Endothelial cell (in vitro differentiated cells): ENCODE measurements at places on chromosomes 6 and 20.

DNA sequence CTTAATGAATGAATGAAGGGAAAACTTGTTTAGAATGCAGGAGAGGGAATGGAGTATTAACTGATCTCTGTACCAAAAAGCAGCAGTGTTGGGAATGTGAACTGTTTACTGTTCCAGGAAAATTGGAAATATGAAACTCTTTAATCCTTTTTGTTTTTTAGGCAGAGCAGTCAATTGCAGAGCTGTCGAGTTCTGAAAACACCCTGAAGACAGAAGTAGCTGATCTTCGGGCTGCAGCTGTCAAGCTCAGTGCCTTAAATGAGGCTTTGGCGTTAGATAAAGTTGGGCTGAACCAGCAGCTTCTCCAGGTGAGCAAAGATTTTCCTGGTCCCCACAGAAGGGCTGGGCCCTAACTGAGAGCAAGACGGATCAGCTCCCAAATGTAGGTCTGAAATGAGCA, 20.9 kb downstream of the CEP250 start:
- no peak for DNase-seq

DNA sequence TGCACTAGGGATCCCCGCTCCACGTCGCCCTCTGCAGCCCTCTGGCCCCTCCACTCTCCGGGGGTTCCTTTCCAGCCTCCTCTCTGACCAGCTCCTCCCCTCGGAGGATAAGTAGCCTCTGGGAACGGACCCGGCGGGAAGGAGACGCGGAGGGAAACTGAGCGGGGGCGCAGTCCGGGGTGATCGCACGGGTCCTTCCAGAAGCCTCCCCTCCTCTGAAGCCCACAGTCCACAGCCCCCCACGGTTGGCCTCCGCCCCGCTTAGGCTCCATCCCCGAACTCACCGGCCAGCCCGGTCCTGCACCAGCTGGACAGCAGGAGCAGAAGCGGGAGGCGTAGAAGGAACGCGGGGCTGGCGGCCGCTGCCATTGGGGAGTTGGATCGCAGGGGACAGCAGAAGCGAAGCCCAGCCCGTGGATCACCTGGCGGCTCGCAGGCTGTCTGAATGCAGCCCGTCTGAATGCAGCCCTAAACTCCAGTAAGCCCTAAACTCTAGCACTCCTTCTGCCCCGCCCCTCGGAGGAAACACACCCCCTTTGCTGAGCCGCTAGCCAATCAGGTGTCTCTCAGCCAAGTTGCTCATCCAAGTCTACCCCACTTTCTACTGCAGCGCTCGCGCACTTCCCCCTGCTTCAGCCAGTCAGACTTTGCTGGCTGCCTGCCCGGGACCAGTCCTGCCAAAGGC, at the start of gene RAET1G:
Gene RAET1G (minus strand): TSS at position 480 of the 685 bp plus-strand sequence. CDS start 111 bp downstream, at position 369.
- peak; percentile 73 for DNase-seq

DNA sequence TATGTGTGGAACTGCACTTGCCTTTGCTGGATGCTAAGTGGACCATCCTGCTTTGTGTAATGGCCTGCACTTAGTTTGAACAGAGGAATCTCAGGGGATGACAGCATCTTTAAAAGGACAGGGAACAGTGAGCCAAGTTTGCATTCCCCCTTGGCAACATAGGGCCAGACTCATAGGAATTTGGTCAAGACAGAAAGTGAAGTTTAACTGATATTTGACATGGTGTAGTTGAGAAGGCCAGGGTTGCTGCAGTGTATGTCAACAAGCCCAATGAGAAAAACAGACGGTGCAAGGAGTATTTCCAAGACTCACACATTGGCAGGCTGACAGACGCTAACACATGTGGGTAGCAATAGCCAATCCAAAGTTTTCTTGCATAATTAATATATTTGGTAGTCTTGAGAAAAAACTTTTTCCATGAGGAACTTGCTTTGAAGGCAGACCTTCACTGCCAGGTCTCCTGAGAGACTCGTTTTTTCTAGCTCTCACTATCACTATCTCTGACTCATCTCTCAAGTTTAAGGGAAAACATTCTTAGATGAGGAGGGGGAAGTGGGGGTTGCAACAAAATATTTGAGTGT, 213.8 kb downstream of the IBTK start:
- DNase-seq = no peak

GRCh38 chr20:36344517-36345132, 38.5 kb downstream of the DLGAP4 start:
- DNase-seq = peak; percentile 78

DNA sequence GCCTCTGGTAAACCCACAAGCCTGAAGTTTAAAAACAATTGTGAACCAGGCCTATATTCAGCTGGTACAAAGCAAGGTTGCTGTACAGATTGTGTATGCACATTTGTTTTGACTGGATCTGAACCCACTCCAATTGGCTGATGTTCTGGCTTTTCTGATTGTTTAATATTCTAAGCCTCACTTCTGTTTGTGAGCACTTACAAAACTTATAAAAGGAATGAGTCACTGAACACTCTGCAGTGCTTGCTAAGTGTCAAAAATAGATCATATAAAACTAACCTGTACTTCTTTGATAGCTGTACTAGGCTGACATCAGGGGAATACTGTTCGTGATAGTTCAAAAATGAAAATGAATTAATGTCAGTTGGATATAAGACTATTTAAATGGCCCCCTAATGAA, 12.1 kb downstream of the COL21A1 start:
- DNase-seq = no peak
